ENCODE measurements at places on chromosomes 16 and 17.

GRCh38 chr17:64459284-64459747 lies 10.4 kb downstream of the MILR1 start:
- no peak for DNase-seq

DNA sequence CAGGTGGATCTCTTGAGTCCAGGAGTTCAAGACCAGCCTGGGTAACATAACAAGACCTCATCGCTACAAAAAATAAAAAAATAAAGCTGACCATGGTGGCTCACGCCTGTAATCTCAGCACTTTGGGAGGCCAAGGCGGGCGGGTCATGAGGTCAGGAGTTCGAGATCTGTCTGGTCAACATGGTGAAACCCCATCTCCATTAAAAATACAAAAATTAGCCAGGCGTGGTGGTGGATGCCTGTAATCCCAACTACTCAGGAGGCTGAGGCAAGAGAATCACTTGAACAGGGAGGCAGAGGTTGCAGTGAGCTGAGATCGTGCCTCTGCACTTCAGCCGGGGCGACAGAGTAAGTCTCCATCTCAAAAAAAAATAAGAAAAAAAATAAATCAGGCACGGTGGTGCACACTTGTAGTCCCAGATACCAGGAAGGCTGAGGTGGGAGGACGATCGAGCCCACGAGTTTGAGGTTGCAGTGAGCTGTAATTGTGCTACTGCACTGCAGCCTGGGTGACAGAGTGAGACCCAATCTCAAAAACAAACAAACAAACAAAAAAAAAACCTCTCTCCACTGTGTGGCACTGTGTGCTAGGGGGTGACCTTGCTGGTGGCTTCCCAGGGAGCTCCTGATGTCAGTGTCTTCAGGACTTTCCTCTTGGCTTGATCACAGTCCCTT lies 19.8 kb upstream of the MAPK3 start:
- no peak for DNase-seq

- no peak for DNase-seq
Measured at GRCh38 chr17:44518032-44518431, 14.8 kb upstream of the GPATCH8 start.

- DNase-seq = no peak
Measured at GRCh38 chr17:63278728-63279442, 167.2 kb downstream of the CYB561 start.

- no peak for DNase-seq
Measured at GRCh38 chr16:1293921-1294656, 15.3 kb upstream of the UBE2I start.

DNA sequence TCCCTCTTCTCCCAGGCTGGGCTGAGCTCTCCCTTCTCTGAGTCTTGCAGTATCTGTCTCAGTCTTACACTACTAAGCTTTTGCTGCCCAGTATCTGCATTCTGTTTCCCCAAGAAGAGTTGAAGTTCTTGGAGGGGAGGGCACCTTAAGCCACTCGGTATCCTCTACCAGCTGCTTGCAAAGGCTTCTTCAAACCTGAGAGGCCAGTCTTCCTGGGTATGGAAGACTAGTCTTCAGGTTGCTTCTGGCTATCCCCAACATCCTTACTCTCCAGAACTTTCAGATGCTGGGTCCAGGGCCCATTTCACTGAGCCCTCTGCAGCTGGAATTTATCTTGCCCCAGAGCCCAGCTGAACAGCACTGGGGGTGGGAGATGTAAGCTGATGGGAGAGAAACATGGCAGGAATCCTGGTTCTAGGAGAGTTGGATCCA lies 20.1 kb downstream of the GP2 start:
- no peak for DNase-seq

DNA sequence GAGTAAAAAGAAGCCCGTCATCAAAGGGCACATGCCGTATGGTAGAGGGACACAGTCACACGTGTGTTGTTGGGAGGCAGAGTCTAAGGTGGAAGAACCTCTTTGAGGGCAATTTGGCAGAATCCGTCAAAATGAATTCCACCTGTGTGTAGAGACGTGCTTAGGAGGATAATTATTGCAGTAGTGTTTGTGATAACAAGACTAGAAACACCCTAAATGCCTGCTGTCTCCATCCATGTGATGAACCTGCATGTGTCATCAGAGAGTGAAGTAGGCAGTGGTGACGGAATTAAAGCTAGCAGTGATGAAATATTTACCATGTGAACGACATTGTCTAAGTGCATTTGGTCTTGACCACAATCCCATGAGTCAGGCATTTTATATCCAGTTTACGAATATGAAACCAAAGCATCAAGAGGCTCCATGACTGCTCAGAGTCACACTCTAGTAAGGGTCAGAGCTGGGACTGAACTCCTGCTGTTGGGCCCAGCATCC lies 61.3 kb upstream of the ADORA2B start:
- DNase-seq = no peak

DNA sequence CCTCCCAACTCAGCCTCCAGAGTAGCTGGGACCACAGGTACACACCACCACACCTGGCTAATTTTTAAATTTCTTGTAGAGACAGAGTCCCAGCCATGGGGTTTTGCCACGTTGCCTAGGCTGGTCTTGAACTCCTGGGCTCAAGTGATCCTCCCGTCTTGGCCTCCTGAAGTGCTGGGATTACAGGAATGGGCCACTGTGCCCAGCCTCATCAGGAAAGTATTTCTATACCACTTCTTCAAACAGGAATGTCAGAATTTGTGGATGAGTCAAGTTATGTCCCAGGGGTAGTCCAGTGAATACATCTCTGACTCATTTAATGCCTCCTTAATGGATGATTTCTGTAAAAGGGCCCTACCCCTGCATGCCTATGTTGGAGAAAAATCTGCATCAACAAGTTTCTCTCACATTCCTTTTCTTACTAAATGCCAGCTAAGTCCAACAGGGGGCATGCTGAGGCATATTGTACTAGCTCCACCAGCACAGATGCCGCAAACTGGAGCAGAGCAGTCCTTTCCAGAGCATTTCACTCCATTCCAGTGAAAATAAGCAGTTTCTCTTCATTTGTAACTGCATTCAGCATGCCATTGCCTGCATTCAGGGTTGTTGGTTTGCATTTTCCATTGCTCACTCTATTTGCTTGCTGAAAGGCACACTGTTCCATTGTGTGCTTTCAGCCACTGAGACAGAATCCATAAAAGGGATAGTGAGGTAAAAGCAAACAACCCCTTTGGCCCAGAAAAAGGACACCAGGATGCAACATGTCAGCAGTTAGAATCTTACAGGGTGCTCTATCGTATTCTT lies 5.3 kb upstream of the CAVIN1 start:
- DNase-seq = no peak

DNA sequence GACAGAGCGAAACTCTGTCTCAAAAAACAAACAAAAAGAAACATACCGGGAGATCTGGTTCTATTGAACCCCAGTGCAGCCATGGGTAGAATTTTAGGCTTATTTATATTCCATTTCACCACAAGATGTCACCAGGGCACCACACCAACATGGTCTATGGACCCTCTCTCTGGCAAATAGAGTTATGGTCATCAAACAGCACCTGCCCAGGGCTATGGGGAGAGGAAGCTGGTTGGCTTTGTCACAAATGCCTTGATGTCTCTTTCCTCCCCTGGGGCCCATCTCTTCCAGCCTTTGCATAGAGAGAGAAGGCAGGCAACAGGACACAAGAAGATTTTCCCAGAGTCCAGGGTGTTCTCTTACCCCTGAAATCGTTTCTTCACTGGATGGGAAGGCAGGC lies 128.4 kb downstream of the WWOX start:
- no peak for DNase-seq

DNA sequence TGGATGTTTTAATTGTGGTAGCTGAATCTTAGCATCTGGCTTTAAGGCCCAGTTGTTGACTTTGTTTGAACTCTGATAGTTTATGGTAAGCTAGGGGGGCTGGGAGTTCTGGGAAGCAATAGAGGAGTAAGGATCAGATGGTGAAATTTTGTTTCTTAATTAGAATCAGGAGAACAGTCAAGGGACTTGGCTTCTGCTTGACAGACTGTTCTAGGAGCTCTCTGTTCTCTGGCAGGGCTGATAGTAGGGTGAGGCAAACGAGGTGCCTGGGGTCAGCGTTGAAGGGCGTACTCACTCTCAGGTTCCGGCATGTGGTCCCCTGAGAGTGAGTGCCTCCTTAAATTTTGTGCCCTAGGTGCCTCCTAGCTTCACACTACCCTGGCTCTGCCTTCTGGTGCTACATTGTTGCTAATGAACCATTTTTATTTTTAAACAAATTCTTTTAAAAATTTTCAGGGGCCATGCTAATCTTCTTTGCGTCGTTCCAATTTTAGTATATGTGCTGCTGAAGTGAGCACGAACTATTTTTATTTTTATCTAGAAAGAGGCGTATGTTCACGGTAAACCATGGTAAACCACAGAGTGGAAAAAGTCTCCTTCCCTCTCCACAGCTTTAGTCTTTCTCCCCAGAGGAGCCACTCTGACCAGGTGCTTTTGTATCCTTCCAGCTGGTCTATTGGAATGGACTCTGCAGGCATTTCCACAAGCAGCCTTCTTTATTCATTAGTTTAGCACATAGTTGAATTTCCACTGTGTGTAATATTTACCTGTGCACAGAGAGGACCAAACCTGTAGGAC lies 19.7 kb downstream of the SLC7A6 start:
- no peak for DNase-seq

DNA sequence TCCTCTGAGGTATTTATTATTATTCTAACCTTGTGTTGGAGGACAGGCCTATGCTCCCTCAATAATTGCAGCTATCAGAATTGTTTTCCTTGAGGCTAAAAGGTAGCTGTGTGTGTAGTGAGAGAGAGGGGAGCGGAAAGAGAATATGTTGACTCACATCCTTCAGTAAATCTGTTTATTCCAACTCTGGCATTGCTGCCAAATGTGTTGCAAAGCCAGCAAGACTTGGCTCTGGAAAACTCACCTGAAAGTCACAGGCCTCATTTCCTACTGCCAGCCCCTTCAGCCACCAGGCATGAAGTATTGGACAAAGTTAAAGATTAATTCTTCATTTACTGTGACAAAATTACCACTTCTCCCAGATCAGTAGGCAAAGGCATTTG lies 9.6 kb downstream of the CA10 start:
- no peak for DNase-seq

DNA sequence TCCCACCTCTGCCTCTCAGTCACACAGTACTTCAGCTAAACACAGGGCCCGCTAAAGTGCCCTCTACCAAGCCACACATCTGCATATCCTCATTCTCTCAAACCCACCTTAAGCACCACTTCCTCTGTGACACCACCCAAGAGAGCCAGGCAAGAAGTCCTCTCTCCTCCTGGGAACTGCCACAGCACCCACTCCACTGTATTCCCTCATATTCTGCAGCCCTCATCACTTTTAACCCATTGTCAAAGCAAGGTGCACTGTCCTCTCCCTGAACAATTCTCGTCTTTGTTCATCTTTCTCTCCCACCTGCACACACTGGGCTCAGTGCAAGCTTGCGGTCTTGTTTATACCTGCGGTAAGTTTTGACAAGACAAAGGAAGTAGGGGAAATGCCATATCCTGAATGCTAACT lies 13.6 kb downstream of the CHD9 start:
- DNase-seq = no peak

DNA sequence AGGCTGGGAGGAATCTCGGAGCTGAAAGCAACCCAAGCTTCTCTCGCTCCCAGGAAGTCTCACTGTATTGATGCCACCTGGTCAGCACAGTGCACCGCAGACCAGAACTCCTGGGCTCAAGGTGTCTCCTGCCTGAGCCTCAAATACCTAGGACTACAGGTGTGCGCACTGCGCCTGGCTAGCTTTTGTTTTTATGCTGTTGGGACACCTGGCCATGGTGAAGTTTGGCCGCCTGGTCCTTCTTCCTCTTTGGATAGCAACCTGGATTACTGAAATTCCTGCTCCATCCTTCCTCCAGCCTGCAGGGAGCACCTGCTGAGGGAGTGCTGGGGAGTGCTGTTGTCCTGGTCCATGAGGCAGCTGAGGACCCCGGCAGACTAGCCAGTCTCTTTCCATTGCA lies 56.6 kb downstream of the COTL1 start:
- DNase-seq = no peak

DNA sequence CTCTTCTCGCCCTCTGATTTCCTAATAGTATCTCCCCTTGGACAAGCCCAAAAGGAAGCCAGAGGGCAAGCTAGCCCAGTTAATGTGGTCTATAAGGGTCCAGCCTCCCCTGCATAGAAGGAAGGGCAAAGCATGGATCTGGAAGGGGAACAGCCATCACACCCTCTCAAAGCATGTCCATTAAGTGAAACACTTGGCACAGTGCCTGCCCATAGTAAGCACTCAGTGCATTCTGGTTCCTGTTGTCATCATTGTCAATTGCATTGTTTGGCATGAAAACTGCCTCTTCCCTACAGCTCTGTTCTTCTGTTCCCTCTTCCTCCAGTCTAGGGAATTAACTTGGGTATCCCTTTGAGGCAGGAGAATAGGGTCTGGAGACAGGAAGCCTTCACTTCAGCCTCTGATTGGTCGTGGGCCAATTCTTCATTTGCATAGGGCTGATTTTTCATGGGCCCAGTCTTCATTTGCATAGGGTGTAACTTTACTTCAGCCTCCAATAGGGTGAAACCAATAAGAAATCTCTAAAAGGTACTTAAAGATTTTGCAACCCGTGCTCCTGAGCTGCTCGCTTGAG lies 81.4 kb downstream of the C17orf67 start:
- DNase-seq = no peak

GRCh38 chr17:50151937-50152547 lies 1.6 kb upstream of the PPP1R9B start:
- no peak for DNase-seq
